ENCODE measurements at places on chromosomes 4 and X.

DNA sequence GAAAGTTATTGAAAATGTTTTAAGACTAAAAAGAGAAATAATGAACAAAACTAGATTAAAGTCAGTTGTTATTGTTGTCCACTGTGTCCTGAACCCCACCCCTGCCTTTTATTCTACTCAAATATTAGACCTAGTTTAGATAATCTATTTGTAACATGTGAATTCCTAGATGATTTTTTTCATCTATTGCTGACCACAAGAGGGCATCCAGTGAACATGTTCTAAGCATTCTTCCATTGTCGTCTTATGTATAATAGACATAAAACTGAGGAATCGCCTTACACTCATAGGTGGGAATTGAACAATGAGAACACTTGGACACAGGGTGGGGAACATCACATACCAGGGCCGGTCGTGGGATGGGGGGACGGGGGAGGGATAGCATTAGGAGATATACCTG, 36.4 kb upstream of the HPRT1 start:
- DNase-seq, result no peak

DNA sequence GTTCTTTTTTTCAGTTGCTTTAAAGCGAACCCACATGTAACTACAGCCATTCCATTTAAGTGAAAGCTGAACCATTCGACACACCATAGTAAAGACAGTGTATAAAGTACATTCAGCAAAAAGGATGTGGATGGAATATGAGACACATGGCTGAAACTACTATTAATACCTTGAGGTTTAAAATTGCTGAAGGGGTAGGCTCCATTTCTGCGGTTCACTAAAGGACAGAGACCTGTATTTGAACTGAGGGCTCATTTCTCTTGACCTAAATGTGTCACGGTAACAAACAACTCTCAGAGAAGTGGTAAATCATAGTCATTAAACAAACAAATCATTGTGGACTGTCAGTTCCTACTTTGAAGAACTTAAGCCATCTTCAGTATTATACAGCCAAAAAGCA, 1085.6 kb upstream of the TENM3 start:
- no peak for DNase-seq

- no peak for DNase-seq
These were observed 65.6 kb upstream of the PDLIM3 start for GRCh38 chr4:185600801-185601434.

- no peak for DNase-seq
These were observed 282.1 kb upstream of the GIMD1 start for GRCh38 chr4:106650701-106651100.

DNA sequence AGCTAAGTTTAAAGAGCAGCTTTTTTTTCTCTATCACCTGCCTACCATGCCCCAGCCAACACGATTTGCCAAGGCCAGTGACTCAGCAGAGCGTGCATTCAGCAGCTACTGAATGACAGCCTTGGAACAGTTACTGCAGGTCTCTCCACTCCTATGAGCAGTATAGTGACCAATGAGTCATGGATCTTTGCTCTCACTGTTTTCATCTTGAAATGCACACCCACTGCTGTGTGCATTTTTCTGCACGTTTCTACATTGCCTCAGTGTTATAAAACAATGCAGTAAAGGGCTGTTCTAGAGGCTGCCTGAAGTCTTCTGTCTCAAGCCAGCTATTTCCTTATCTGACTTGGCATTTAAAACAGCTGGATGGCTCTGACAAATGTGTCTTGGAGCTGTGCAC, 66.0 kb upstream of the C4orf54 start:
- no peak for DNase-seq

DNA sequence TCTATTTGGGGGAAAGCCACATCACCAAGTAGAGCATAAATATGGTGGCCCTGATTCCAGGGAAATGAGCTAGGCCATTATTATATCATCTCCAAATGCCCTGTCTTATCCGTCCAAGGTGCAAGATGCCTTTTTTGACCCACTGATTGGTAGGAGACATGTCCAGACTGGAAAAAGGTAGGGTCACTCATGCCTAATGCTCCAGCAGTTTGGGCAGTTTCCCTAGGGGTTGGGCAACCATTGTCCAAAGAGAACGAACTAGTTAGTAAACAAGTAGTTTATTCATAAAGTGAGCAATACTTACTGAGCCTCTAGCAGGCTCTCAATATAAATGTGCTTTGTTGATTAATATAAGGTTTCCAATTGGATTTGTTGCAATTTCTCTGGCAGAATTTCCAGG, 6.2 kb downstream of the FHDC1 start:
- DNase-seq, result no peak

DNA sequence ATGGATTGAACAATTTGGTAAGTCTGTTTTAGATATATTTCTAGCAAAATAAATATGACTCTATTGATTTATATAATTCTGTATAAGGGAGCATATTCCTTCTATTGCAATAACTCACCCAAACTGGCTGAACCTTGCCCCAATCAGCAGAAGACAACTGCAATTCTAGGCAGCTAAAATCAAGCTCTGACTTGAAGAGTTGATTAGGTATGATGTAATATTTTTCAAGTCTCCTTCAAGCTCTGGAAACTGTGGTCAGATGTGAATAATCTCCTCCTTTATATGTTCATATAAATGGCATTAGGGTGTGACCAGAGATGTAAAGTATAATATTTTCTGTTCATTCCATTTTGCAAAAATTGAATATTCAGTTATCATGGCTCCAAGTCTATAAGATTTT, 8.2 kb downstream of the RASSF6 start:
- DNase-seq, result no peak

- peak; percentile 48 for DNase-seq
These were observed 14.1 kb downstream of the RAB40AL start for GRCh38 chrX:102950908-102951866.

- DNase-seq, result no peak
These were observed 39.8 kb downstream of the ACE2 start for GRCh38 chrX:15560924-15561323.

DNA sequence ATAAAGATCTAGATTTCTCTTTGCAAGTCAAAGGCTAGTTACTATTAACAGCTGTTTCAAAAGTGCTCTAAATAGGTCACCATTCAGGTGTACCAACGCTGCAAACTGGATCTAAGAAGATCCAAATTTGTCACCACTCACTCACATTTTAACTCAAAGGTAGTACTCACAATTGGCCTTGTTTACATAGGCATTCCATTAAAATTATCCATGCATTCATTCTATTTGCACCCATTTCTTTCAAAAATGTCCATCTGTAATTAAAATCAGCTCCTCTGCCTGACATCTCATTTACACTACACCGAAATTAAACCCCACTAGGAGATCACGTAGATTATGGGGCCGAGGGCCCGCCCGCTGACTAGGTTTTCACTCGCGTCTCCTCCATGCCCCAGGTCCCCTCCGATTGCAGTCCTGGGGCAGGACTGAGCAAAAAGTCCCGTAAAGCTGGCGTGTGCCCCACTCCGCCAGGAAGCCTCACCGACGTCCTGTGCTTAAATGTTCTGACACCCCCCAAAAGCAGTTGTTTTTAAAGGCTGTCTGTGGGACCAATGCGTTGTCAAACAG, 1.3 kb upstream of the ING2 start:
- DNase-seq, result peak; percentile 4

DNA sequence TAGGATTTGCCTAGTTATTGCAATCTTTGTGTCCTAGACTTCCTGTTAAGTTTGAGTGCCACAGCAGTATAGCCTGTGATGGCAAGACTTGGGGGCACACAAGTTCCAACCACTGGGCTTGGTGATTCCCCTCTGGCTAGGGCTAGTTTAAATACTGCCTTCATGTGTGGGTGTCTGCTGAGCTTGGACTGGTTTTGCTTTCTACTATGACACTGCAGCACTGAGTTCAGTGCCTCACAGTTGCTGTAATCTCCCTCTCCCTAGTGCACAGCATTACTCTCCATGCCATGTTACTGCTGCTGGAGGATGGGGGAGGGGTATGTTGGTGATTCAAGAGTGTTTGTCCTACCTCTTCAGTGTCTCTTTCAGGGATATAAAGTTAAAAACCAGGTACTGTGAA, 379.6 kb downstream of the IL15 start:
- DNase-seq, result no peak

- DNase-seq, result no peak
These were observed 35.3 kb downstream of the DCTD start for GRCh38 chr4:182881914-182882313.

GRCh38 chr4:168639914-168640313, 143.1 kb downstream of the PALLD start:
- DNase-seq, result no peak

DNA sequence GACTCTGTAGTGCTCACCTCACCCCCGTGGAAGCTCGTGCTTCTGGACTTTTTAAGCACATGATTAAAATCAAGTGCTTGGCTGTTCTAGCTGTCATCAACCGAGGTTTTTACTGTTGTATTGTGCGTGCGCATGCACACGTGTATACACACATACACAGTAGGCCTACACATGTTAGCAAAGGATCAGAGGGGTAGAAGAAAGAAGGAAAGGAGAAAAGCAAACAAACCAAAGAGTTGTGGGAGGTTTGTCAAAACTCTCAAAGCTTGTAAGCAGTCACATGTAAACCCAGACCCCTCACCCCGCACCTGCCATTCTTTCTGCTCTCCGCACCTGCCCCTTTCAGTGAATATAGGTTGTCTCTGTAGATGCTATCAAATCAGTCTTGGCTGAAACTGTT, 311.8 kb downstream of the HS3ST1 start:
- no peak for DNase-seq

GRCh38 chrX:47576021-47576898, 6.0 kb upstream of the TIMP1 start:
- DNase-seq, result no peak

DNA sequence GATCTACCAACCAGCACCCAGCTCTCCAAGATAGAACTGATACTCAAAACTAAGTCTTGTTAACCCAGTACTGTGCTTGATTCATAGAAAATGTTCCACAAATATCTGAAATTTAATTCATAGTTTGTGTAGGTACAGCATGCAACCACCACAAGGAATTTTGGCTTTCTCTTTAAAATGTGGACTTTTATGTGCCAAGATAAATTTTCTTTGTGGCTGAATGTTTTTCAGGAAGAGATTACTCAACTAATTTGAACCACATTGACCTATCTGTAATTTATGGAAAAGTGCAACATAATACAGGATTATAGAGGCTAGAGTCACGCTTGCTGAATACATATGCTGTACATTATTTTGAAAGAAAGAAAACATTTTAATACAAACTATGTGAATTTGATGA, 730.8 kb downstream of the IL1RAPL1 start:
- no peak for DNase-seq

DNA sequence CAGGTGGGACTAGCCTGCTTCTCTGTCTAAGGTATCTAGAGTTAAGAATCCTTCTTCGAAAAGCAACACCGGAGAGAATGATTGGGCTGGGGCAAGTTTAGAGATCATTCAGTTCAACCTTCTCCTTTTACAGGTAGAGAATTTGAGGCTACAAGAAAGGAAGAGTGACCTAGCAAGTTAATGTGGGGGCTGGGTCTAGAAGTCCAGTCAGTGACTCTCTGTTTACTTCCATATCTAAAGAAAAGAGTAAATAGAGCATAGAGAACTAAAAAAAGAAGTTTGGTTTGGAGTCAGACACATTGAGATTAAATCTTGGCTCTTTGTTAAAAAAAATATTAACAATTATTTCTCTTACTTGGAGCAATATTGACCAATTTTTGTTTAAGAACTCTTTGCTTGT, 64.1 kb upstream of the NPNT start:
- DNase-seq, result no peak

DNA sequence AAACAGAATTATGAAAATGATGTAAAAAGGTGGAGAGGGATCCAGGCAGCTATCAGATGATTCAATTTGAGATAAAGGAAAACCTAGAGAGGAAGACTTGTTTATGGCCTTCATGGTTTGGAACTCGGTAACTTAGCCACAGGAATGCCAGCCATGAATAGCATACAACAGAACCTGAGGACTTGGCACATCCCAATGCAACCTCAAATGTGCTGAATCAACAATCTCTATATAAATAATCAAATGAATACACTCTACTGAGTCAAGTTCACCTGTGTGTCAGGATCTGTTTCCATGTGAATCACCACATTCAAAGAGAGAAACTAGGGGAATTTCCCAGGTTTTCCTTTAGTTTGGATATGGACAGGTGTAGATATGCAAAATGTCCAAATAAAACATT, 86.9 kb downstream of the MBNL3 start:
- no peak for DNase-seq

- DNase-seq, result peak; percentile 0
These were observed 243.2 kb upstream of the POF1B start for GRCh38 chrX:85622635-85623034.

GRCh38 chrX:120304256-120304655, 7.0 kb downstream of the TMEM255A start:
- DNase-seq, result no peak

DNA sequence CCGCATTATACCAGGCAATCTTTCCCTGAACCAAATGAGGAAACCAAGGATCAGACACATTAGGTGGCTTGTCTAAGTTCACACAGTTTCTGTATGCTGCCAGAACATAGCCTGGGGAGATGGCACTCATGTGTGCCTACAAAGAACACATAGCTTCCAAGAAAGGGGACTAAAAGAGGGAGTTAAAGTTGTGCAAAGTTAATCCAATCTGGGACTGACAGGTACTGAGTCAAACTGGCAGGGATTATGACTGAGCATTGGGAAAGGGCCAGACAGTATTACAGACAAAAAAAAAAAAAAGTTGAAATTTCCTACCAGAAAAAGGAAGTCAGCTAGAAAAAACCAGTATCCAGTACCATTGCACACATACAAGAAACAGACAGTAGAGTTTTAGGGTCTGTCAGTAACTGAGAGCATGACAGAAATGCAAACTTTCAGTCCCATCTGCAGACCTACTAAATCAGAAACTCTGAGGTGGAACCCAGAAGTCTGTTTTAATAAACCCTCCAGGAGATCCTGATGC, 37.2 kb downstream of the ADAMTS3 start:
- DNase-seq, result no peak

GRCh38 chrX:110338935-110339334, 19.7 kb upstream of the RTL9 start:
- DNase-seq, result no peak

- peak; percentile 41 for DNase-seq
These were observed 69.0 kb downstream of the GATB start for GRCh38 chr4:151691639-151692442.

- no peak for DNase-seq
These were observed 186.1 kb upstream of the MAB21L2 start for GRCh38 chr4:150395872-150396271.

DNA sequence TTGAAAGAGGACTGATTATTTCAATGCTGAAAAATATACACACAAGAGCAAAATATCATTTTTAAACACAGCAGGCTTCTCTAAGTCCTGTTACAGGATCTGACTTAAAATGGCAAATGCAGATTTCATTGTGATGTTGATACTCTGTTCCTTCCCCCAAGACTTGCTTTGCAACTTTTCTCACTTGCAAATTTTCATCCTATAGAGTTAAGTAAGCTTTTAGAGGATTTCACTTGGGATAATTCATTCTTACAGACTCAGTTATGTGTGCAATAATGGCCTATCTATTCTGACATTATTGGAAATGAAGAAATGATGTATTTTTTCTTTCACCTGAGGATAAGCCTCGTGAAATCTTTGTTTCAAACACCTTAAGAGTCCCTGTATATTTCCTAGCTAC, 2403.2 kb downstream of the ARAP2 start:
- no peak for DNase-seq
